Effector memory CD4-positive, alpha-beta T cell (primary cell): ENCODE measurements at places on chromosomes 6 and 20.
A peak's percentile ranks its signal among the peaks of the same experiment; 100 is the strongest.

DNA sequence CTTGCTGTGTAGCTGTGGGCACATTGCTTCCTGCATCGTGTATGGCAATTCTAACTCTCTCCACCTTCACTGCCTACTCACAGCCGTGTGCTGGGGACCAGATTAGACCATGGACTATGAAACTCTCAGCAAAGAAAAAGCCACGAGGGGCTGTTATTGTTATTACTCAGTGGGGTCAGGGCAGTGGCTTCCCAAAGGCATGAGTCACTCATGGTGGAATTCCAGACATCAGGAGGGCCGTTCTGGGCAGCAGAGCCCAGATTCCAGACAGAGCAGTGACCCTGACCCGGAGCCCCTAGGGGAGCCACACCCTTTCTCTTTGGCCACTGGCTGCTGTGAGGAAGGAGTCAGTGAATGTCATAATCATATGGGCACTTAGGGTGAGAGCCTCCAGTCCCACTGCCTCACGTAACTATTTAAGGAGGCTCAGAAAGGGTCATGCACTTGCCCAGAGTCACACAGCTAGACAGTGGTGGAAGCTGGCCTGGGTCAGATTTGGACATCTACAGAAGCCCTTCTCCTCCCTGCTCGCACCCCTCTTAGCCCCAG lies 22.2 kb upstream of the CCN5 start:
- DNase-seq = no peak

GRCh38 chr6:152697634-152698033 lies at the start of gene MYCT1:
TSS of gene MYCT1 (plus strand) at chr6:152697897. CDS start at chr6:152697903, 6 bp downstream.
- no peak for DNase-seq

- DNase-seq = no peak
These were observed 151.6 kb upstream of the CDH4 start for GRCh38 chr20:61100489-61100888.

DNA sequence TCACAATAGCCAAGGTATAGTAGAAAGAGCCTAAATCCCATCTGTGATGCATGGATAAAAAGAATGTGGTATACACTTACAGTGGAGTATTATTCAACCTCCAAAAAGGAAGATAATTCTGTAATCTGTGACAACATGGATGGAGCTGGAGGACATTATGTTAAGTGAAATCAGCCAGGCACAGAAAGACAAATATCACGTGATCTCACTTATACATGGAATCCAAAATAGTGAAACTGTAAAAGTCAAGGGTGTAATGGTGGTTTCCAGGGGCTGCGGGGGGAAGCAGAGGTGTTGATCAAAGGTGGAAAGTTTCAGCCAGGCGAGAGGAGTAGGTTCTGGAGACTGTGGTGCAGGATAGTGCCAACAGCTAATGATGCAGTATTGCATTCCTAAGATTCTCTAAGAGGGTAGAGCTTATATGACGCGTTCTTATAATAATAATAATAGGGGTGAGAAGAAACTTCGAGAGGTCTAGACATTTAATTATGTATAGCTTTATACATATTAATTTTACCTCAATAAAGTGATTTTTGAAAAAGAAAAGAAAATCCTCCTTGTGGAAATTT lies 246.1 kb downstream of the FOXA2 start:
- no peak for DNase-seq

DNA sequence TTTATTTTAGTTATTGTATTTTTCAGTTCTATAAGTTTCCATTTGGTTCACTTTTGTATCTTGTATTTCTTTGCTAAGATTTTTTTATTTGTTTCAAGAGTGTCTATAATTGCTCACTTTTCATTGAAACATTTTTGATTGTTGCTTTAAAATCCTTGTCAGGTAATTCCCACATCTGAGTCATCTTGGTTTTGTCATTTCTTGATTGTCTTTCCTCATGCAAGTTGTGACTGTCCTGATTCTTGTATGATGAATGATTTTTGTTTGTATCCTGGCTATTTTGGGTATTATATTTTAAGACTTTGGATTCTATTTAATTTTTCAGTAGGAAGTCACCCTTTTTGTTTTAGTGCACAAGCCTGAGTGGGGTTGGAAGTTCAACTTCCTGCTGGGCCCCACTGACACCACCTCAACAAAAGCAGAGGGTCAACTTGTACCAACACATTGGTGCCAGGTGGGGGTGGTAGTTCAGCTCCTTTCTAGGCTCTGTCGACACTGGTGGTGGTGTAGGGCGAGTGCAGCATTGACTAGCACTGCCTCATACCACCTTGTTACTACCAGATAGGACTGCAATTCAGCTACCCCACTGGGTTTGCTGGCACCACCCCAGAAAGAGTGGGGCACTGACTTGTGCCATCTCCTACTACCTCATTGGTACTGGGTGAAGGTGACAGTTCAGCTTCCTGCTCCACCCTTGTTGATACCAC lies 8.8 kb downstream of the RSPH3 start:
- DNase-seq = no peak

DNA sequence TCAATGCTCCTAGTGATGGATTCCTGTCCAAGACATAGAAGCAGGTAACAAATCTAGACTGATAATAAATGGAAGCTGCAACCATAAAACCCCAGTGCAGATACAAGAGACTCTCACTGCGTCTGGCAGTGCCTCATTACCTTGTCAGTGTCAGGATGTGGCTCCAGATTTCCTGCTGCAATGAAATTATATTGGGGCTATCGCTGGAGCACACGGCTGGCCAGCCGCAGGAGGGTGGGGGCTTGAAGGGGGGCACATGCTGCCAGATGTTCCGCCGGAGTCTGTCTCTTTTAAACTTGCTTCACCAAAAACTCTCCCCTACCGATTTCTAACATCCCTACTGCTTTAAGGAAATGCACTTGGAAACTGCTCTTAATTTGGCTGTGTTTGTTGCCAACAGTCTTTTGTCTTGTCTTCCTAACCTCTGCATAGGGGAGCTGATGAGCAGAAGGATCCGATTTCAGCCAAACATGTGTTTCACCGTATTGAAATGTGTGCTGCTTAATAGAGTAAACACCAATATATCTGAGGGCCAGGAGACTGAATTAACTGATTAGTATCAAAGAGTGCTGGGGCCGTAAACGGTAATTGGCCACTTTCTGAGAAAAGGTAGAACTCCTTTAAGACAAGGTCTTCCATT lies 102.2 kb upstream of the EXOC2 start:
- DNase-seq = no peak

GRCh38 chr6:104604685-104605084 lies 255.0 kb downstream of the HACE1 start:
- no peak for DNase-seq

DNA sequence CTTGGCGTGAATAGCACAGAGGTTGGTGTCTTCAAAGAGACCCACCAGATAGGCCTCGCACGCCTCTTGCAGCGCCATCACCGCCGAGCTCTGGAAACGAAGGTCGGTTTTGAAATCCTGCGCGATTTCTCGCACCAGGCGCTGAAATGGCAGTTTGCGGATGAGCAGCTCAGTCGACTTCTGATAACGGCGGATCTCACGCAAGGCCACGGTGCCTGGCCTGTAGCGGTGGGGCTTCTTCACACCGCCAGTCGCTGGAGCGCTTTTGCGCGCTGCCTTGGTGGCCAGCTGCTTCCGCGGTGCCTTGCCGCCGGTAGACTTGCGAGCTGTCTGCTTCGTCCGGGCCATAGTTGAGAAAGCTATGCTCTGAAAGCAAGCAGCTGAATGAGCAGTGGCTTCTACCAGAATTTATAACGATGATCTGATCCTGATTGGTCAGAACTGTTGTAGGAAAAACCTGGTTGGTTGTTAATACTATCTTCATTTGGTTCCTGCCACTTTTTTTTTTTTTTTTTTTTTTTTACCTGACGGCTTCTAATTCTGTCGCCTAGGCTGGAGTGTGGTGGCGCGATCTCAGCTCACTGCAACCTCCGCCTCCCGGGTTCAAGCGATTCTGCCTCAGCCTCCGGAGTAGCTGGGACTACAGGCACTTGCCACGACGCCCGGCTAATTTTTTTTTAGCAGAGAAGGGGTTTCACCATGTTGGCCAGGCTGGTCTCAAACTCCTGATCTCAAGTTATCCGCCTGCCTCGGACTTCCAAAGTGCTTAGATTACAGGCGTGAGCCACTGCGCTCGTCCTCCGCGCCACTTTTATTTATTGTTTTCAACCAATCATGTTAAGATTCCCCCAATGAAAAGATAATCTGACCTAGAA lies 21.5 kb downstream of the OR2B2 start:
- peak; percentile 69 for DNase-seq

GRCh38 chr6:11754625-11755271 lies 23.9 kb downstream of the ADTRP start:
- DNase-seq = no peak

DNA sequence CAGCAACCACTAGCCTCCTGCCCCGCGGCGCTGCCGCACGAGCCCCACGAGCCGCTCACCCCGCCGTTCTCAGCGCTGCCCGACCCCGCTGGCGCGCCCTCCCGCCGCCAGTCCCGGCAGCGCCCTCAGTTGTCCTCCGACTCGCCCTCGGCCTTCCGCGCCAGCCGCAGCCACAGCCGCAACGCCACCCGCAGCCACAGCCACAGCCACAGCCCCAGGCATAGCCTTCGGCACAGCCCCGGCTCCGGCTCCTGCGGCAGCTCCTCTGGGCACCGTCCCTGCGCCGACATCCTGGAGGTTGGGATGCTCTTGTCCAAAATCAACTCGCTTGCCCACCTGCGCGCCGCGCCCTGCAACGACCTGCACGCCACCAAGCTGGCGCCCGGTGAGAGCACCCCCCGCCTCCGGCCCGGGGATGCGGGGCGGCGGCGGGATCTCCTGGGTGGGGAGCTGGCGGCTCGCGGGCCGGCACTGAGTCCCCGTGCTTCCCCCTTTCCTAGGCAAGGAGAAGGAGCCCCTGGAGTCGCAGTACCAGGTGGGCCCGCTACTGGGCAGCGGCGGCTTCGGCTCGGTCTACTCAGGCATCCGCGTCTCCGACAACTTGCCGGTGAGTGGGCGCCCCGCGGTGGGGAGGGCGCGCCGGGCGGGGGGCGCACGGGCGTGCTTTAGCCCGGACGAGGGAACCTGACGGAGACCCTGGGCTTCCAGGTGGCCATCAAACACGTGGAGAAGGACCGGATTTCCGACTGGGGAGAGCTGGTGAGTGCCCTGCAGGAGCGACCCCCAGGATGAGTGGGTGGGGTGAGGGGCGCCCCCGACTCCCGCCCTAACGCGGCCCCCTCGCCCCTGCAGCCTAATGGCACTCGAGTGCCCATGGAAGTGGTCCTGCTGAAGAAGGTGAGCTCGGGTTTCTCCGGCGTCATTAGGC lies 585 bp downstream of the PIM1 start:
- DNase-seq = peak; percentile 28

DNA sequence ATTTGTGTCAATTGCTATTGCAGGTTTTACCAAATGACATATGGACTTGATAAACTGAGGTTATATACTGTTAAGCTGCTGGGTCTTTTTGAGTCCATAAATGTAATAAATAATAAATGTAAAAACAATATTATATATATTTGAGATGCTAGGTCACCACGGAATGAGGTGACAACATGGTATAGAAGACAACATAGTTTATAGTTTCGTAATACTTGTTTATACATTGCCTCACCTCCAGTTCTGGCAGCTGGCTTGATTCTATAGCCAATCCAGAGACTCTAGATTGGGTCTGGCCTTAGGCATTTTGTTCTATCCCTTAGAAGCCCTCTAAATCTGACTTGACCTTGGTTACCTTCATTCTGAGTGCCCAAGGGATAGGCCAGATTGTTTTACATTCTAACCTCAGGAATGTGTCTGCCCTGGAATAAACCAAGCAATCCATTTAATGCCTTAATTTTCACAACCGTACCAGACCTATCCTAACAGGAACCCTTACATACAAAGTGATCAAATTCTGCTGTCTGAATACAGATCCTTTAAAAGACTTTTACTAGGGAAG lies 61.5 kb upstream of the STXBP5 start:
- DNase-seq = no peak
